ENCODE measurements at places on chromosomes 1 and 21. TPM values are rescaled to one million over a fixed set of nuclear protein-coding genes. Genes with fewer than 3 reads are reported as not detected.

DNA sequence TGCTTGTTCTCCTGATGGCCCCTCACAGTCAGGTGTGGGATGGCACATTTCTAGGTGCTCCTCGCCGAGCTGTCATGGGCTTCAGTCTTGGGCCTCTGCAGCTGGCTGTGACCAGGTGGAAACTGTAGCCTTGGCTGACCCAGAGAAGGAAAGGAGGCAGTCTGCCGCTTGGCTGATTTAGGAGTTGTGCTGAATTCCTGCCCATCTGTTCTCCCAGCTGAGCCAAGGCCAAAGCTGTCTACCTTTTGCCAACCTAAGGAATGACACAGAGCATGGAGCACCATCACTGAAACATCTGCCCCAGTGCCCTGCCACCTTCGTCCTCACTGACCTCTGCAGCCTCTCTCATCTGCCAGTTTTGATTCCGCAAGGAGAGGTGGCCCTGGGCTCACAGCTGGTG lies 27.9 kb downstream of the UTP25 start:
- DNase-seq = no peak

DNA sequence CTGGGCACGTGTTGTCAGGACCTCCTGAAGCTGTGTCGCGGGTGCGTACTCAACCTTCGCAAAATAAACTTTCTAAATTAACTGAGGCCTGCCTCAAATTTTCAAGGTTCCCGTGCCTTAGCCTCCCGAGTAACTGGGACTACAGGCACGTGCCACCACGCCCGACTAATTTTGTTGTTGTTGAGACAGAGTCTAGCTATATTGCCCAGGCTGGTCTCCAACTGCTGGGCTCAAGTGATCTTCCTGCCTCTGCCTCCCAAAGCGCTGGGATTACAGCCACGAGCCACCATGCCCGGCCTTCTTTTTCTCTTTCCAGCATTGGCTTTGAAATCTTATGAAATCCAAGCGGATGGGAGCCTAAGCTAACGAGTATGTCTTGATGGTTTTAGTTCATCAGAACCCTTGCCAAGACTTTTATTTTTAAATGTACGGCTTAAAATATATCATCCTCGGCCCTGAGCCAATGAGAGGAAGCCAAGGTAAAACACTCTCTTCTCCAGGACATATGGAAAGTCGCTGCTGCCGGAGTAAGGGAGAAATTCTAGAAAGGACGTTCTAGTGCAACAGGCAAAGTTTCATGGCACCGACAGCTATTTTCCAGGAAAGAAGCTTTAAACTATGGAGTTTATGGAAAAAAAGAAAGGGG lies 12.7 kb upstream of the ERVH48-1 start:
- DNase-seq = no peak

- DNase-seq = no peak
Observed at GRCh38 chr1:64459743-64460142, 10.2 kb upstream of the CACHD1 start.

DNA sequence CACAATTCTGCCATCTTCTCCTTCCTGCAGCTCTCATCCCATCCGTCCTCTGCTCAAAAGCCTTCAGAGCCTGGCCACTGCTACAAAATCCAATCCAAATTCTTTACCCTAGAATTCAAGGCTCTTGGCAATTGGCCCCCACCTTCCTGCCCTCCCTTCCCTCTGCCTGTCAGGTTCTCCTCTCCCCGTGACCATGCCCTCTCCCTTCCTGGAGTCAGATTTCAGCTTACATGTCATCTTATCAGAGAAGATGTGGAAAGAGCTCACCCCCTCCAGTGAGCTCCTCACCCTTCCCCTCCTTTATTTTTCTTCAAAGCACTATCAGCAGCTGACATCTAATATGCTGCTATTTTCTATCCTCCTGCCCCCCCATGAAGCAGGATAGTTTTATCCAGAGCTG lies 86.9 kb downstream of the GRIK3 start:
- DNase-seq = no peak

- no peak for DNase-seq
Observed at GRCh38 chr21:38614558-38614957, 116.3 kb upstream of the ERG start.

DNA sequence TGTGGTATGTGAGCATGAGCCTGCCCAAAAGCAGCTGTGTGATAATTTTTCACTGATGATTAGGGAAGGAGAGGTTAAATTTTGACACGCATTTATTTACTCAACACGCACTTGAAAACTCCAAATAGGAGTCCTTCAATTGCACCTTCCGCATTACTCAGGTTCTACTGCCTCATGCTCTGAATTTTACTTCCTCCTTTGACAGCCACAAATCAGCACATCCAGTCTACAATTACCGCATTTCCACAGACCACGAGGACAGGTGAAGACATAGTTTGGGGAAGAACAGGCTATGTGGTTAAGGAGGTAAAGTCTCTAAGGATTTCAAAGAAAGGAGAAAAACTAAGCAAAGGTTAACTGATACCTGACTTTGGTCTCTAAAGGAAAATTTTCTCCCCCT lies 2.6 kb downstream of the CAPN8 start:
- no peak for DNase-seq

DNA sequence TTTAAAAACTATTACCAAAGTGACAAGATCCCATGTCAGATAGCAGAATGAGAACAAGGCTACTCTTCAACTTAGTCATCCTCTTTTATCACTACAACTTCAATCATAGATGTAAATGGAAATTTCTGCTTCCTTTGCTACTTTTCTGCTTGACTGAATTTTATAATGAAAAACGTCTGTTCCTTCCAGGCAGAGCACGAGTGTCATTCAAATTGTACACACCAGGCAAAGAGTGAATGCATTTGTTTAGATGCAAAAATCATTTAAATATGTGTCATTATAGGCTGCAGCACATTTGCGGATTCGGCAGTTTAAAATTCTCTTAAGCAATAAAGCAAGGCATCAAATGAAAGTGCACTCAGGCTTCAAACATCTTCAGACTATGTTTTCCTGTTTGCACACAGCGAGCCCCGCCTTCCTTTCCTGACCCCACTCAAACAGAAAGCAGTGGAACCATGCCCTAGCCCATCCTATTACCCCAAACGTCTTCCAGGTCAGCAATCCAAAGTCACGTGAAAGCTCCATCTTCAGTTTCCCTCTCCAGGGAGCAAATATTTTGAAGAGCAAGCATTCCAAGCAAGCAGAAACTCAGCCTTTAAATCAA lies 99.6 kb downstream of the APP start:
- DNase-seq = no peak

DNA sequence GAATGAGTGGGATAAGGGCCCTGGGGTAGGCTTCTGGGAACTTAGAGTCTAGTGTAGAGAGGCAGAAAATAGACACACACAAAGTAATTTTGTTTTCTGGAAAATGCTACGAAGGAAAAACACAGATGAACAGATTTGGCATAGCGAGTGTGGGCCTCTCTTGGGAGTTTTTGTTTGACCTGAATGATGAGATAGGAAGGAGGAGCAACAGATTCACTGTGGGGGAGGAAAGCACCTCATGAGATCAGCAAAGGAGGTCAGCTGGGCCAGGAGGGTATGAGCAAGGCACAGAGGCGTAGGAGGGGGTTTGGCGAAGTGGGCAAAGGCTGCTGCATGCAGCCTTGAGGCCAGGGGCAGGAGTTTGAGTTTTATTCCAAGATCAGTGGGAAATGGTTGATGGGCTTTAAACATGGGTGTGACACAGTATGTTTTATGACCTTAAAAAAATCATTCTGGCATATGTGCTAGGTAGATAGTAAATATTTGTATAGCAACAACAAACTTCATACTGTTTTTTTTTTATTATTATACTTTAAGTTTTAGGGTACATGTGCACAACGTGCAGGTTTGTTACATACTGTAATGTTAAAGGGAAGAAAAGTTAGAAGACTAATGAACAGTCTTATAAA lies 57.9 kb downstream of the FGGY start:
- DNase-seq = no peak

GRCh38 chr1:156696755-156697154 lies 8.6 kb downstream of the CRABP2 start:
- no peak for DNase-seq

- DNase-seq = no peak
Observed at GRCh38 chr1:206890125-206891060, 6.8 kb upstream of the IL24 start.

- no peak for DNase-seq
Observed at GRCh38 chr1:178607718-178608408, 95.0 kb downstream of the TEX35 start.

- no peak for DNase-seq
Observed at GRCh38 chr1:29688471-29689365, 452.4 kb downstream of the PTPRU start.

DNA sequence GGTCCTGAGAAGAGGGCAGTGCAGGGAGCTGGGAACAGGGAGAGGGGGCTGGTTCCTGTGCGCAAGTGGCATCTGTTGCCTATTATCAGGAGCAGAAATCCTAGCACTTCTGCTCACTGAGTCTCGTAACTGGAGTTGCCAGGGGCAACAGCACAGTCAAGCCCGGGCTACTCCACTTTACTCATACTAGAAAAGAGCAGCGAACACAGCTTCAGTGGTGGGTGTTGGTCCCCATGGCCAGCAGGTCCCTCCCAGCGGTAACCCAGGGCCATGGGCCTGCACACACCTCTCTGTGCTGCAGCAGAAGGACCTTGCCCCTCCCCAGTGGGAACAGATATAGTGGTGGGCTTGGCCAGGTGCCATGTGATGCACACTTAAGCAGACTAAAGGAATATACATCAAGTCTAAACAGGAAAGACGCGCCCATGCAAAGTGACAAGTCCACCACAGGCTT lies 8.5 kb downstream of the PYCR2 start:
- no peak for DNase-seq

DNA sequence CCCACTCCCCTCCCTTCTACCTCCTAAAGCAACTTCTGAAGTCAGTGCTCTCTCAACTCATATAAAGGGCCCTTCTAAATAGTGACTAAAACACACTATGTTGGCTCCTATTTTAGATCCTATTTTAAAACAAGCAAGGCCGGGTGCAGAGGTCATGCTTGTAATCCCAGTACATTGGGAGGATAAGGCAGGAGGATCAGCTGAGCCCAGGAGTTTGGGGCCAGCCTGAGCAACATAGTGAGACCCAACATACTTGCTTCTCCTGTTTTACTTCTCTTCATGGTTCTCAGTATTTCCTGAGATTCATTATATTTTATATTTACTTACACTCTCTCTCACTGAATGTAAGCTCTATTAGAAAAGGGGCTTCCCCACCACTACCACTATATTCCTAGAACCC lies 42.5 kb downstream of the LUZP1 start:
- DNase-seq = no peak

DNA sequence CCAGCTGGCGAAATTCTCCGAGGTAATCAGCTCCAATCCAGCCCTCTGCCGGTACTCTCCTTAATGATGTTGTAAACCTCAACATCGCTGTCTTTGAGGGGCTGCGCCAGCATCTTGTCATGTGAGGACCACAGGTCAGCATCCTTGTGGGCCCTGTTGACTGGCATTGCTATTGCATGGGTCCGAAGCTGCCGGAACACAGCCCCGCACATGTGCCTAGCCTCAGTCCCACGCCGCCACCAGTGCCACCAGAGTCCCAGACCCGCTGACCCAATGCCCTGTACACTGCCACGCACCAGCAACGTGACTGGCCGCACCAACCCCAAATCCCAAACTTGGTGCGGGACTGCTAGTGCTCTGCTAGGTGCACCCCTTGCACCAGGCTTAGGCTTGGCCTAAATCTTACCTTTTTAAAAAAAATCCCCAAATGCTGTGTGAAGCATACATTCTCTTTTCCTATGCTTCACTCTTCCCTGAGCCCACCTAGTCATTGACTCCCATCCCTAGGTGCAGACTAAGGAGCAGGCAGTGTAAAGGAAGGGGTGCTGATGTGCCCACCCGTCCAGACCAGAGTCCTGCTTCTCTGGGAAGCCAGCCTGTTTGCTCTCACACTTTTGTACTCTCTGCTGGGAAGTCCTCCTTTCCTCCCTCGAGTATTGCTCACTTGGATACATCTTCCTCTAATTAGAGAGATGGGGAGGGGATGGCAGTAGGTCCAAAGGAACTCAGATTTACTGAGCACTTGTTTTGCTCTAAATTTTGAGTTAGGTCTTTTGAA lies 81.9 kb upstream of the ARTN start:
- DNase-seq = no peak

DNA sequence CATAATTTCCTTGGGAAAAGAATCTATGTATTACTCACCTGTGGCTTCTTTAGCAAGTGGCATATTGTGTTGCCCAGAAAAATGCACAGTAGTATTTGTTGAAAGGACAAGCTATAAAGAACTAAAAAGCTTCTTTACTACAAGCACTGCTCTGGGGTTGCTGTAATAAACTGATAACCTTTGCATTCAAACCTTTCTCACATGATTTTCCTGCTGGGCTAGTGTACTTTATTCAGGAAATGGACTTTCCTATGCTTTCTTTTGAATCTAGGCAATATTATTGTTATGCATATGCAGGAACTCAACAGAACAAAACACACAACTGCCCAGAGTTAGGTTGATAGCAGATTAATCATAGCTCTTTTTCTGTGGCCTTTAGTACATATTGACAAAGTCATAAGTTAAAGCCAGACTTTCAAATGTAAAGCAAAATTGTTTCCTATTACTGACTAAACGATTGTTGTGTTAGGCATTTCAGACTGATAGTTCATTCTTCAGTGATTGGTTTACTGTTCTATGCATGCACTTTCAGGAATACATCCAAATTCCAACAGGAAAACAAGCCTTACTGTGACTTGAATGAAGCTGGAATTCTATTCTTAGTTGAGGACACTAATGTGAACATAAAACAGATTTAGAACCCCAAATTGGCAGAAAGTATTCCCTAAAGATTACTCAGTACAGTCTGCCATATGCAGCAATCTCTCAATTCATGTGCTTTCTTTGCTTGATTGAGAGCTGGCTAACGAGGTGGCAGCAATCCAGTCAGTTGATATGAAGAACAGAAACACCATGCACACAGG lies 564.3 kb upstream of the NEGR1 start:
- DNase-seq = no peak

- no peak for DNase-seq
Observed at GRCh38 chr1:55287723-55288122, 72.6 kb upstream of the USP24 start.

DNA sequence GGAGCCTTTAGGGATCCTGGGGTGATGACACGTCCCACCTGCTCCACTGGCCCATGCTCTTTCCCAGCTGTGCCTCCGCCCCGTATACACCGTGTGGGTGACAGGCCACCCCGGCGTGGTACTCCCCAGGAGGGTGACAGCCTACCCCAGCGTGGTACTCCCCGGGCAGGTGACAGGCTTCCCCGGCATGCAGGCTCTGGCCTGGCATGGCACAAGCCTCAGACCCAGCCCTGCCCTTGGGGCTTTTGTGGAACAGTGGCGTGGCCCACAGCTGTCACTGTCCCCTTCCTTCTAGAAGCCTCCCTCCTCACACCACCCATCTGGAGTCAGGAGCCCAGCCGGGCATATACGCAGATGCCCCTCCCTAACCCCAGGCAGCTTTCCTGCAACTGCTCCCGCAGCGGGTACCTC lies 4.7 kb upstream of the PFKL start:
- DNase-seq = no peak

The SEC16B gene
- total RNA-seq = not detected

The S100A16 gene
- not detected for total RNA-seq

The FYB2 gene
- total RNA-seq = not detected

The LRRC53 gene
- not detected for total RNA-seq

The AMIGO1 gene
- 8.0 TPM for total RNA-seq

The ARHGEF19 gene
- 9.3 TPM for total RNA-seq

The BARHL2 gene
- total RNA-seq = not detected

Measured in T-helper 17 cell (primary cell).